T-helper 1 cell (primary cell): ENCODE measurements at places on chromosomes 4 and X.

DNA sequence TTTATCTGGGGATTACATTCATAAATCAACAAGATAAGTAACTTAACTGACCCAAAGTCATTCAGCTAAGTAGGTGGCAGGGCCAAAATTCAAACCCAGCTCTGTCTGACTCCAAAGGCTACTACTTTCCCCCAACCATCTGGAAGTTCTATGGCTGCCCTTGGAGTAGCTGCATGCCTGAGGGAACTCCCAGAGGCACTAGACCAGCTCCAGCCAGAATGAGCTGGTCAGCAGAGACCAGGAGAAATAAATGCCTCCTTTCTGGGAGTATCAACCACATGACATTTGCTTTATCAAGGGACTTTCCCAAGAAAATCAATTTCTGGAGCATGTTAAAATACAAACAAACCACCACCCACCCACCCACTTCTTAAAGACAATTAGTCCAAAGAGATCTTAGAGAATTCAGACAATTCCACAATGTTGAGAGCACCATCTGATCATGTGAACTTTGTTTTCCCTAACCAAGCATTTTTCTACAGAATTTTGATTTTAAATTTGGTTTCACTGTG lies 180.5 kb downstream of the EFHC2 start:
- no peak for DNase-seq

GRCh38 chr4:176139518-176139917 lies 55.9 kb downstream of the SPATA4 start:
- DNase-seq, result no peak

GRCh38 chr4:185339941-185340340 lies 55.8 kb downstream of the LRP2BP start:
- DNase-seq, result no peak

- DNase-seq, result no peak
Observed at GRCh38 chr4:185640811-185641675, 105.7 kb upstream of the PDLIM3 start.

GRCh38 chrX:110795645-110796406 lies at the start of gene CHRDL1:
TSS of gene CHRDL1 (minus strand) at chrX:110795817. CDS start at chrX:110792181, 3,636 bp downstream.
- DNase-seq, result no peak
